RWPE1 (cell line): ENCODE measurements at places on chromosomes 6 and 20.

DNA sequence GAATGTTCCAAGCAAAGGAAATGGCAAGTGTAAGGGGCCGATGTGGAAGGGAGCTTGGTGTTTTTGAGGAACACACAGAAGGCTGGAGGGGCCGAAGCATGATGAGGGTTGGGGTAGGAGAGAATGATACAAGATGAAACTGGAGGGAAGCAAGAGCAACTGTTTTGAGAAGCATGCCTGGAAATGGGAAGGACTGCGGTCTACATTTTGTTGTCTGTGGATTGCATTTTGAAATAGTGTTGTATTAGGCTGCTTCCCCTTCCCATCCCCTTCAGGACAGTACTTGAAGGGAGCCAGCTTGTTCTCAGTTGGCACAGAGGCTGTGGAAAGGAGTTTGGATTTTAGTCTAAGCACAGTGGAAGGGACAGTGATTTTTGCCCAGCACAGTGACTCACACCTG lies 2.2 kb downstream of the TM9SF4 start:
- DNase-seq = no peak

DNA sequence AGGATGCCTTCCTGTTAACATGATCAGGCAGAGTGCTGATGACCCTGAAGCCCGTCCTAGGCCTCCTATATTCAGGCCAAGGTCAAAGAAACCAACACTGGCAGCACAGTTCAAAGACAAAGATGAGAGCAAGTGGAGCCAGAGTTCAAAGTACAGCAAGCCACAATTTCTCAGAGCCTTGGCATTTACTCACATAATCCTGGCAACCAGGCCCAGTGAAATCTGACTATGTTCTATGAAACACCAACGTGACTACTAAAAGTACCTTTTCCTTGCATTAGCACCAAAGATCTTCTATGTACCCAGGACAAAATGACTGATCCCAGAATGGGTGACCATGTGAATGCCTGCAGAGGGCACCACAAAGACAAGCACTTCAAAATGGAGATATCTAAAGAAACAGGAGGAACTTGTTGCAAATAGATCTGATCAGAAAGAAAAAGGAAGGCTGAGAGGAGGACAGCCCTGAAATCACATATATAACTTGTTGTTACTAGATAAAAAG lies 3.9 kb downstream of the NFS1 start:
- DNase-seq = no peak

DNA sequence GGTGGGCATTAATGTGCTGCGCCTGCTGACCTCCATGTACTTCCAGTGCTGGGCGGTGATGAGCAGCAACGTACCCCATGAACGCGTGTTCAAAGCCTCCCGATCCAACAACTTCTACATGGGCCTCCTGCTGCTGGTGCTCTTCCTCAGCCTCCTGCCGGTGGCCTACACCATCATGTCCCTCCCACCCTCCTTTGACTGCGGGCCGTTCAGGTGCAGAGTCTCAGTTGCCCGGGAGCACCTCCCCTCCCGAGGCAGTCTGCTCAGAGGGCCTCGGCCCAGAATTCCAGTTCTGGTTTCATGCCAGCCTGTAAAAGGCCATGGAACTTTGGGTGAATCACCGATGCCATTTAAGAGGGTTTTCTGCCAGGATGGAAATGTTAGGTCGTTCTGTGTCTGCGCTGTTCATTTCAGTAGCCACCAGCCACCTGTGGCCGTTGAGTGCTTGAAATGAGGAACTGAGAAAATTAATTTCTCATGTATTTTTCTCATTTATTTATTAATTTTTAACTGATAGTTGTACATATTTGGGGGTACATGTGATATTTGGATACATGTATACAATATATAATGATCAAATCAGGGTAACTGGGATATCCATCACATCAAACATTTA lies 35.2 kb upstream of the NOP56 start:
- DNase-seq = no peak

- DNase-seq = no peak
These were observed 106.3 kb upstream of the KCNK16 start for GRCh38 chr6:39428816-39429215.

DNA sequence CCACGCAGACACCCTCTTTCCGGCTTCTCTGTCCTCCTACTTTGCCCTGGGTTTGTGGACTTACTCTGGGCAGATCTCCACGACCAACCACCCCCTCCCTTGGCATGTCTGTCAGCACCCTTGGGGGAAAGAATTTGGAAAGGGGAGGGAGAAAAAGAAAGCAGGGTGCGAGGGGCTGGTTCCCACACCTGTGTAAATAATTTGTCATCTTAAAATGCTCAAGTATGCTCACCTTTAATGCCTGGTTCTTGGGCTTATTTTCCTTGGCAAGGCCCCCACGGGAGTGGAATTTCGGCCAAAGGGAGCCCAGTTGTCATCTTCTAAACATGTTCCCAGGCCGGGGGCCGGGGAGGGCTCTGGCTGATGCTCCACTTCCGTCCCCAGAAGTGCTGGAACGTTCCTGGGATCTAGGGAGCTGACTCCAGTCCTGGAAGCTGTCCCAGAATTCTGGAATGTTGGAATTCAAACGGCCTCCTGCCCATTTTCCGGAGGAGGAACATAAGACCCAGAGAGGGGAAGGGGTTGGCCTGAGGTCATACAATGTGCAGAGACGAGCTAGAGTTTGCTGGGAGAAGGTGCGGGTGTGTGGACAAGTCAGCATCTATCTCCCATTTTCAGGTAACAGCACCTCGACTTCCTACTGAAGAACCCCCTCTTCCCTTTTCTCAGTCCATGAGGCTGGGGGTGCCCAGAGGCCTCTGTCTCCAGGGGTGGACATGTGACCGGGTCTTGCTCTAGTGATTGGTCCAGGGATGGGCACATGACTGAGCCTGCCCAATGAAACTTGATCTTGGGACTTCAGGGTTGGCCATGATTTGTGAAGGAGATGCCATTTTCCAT lies 122.3 kb downstream of the CEBPB start:
- peak; percentile 89 for DNase-seq
